ENCODE measurements at places on chromosomes 7 and 10. TPM values are rescaled to one million over a fixed set of nuclear protein-coding genes. Genes with fewer than 3 reads are reported as not detected.

The PRSS2 gene
- total RNA-seq, result 1.8 TPM

- H3K27me3 ChIP-seq, result no peaks in the 10 kb centered on the region
- peak overlapping the region; percentile 64 for H3K27ac ChIP-seq
- no peaks in the 10 kb centered on the region for H3K36me3 ChIP-seq
- no peak for DNase-seq
- H3K4me3 ChIP-seq, result no peak overlapping the region
Observed at GRCh38 chr10:61751599-61751998, 88.9 kb downstream of the CABCOCO1 start.

The TIMM23B gene
- 11.0 TPM for total RNA-seq

The MRLN gene
- total RNA-seq, result 0.47 TPM

GRCh38 chr7:112538726-112539255 is 58.0 kb downstream of the LSMEM1 start:
- no peaks in the 10 kb centered on the region for H3K36me3 ChIP-seq
- no peaks in the 10 kb centered on the region for H3K27me3 ChIP-seq
- H3K4me1 ChIP-seq, result no peaks in the 10 kb centered on the region
- no peak overlapping the region for H3K4me3 ChIP-seq

- H3K4me1 ChIP-seq, result no peaks in the 10 kb centered on the region
- H3K4me3 ChIP-seq, result no peak overlapping the region
- no peak overlapping the region for H3K27ac ChIP-seq
- no peak for DNase-seq
- no peaks in the 10 kb centered on the region for H3K27me3 ChIP-seq
- H3K36me3 ChIP-seq, result no peaks in the 10 kb centered on the region
Observed at GRCh38 chr10:11093771-11094736, 76.4 kb downstream of the CELF2 start.

The FAM180A gene
- 0.05 TPM for total RNA-seq

DNA sequence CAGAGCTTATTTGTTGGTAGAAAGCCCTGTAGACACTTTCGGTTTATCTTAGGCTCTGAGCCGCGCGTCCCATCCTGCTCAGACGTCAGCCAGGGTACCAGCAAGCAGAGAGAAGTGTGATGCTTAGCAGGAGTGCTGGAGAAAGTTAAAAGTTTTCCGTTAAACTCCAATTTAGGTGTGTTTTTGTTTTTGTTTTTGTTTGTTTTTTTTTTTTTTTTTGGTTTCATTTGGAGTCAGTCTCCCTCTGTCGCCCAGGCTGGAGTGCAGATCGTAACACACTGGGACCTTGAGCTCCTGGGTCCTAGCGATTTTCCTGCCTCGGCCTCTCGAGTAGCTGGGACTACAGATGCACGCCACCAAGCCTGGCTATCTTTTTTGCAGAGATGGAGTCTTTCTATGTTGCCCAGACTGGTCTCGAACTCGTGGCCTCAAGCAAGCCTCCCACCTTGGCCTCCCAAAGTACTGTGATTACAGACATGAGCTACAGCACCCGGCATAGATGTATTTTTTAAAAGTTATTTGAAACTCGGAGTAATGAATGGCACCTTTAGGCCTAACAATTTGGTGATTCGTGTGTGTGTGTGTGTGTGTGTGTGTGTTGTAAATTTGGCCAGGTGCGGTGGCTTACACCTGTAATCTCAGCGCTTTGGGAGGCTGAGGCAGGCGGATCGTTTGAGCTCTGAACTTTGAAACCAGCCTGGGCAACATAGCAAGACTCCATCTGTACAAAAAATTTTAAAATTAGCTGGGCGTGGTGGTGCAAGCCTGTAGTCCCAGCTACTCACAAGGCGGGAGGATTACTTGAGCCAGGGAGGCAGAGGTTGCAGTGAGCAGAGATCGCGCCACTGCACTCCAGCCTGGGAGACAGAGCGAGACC is 1.3 kb upstream of the HIP1 start:
- H3K36me3 ChIP-seq, result no peaks in the 10 kb centered on the region
- DNase-seq, result no peak
- H3K4me1 ChIP-seq, result peaks cover 22% of the 10 kb centered on the region
- H3K27ac ChIP-seq, result peak overlapping the region; percentile 51
- peaks cover 4% of the 10 kb centered on the region for H3K27me3 ChIP-seq

The ARMC3 gene
- total RNA-seq, result 0.09 TPM

DNA sequence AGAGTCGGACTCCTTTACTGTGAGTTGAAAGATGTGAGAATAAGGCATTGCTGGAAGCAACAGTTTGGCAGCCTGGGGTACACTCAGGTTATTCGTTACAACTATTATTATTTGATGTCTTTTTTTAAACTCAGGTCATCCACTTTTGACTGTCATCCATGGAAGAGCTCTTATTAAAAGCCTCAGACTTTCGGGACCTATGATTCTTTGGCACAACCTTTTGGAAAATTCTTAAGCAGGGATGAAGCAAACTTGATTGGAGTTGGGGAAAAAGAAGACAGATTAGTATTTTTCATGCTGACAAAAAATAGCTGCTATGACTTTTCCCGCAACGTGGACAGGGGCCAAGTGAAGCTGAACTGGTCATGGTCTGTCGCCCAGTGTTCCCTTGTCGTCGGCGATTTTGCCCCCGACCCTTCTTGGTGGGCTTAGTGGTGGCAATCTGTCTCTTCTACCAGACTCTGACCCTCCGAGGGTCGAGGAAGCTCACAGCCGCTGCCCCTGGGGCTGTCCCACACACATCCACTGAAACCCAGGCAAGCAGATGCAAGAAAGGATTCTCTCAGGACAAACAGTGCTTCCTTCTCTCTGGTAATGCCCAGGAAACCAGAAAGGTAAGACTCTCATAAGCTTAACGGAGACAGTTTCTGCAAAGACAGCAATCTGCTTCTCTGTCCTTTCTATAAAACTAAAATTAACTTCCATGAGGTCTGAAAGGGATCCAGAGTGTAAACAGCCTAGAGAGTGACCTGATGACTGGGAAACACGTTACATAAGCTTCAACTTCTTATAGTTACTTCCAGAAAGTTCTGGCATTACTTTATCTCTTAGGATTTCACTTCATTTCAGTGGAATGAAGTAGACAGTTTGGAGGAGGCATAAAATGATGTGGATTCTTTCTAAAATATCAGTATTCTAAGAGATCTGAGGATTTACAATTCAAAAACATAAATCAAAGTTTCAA is 1.0 kb downstream of the CPED1 start:
- H3K27ac ChIP-seq, result peak overlapping the region; percentile 5
- H3K27me3 ChIP-seq, result no peaks in the 10 kb centered on the region
- H3K4me3 ChIP-seq, result no peak overlapping the region
- H3K36me3 ChIP-seq, result no peaks in the 10 kb centered on the region

DNA sequence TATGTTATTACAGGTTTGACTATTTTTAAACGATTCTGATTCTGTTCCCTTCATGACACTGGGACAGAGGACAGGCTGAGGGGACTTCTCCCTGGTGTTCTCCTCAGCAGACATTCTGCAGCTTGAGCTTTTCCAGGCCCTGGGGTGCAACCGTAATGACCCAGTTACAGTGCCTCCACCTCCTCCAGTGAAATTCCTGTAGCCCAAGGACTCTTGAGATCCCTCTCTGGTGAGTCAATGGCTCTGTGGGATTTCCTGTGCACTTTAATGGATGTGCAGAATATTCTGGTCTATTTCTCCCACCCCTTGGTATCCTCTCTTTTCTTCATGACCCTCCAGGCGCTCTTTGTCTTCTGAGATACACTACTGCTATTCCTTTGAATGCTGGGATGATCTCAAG is 319.3 kb downstream of the INHBA start:
- no peaks in the 10 kb centered on the region for H3K27me3 ChIP-seq
- no peak overlapping the region for H3K4me3 ChIP-seq
- DNase-seq, result no peak
- H3K4me1 ChIP-seq, result no peaks in the 10 kb centered on the region

The IFIT3 gene
- total RNA-seq, result 33.4 TPM

The SLC37A3 gene
- 21.6 TPM for total RNA-seq

GRCh38 chr10:7804741-7805140 is 13.6 kb upstream of the TAF3 start:
- peaks cover 73% of the 10 kb centered on the region for H3K36me3 ChIP-seq
- H3K4me1 ChIP-seq, result no peaks in the 10 kb centered on the region
- no peak overlapping the region for H3K4me3 ChIP-seq

All from thymus (tissue), 14 donors.